Renal cortical epithelial cell (primary cell): ENCODE measurements at places on chromosomes 5 and 9. TPM values are rescaled to one million over a fixed set of nuclear protein-coding genes. Genes with fewer than 3 reads are reported as not detected.
A peak's percentile ranks its signal among the peaks of the same experiment; 100 is the strongest.

DNA sequence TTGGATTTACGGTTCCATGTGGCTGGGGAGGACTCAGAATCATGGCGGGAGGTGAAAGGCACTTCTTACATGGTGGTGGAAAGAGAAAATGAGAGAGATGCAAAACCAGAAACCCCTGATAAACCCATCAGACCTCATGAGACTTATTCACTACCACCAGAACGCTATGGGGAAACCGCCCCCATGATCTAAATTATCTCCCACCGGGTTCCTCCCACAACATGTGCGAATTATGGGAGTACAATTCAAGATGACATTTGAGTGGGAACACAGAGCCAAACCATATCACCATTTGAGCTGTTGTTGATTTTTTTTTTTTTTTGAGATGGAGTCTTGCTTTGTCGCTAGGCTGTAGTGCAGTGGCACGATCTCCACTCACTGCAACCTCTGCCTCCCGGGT lies 16.5 kb downstream of the DAB2IP start:
- no peak for DNase-seq

DNA sequence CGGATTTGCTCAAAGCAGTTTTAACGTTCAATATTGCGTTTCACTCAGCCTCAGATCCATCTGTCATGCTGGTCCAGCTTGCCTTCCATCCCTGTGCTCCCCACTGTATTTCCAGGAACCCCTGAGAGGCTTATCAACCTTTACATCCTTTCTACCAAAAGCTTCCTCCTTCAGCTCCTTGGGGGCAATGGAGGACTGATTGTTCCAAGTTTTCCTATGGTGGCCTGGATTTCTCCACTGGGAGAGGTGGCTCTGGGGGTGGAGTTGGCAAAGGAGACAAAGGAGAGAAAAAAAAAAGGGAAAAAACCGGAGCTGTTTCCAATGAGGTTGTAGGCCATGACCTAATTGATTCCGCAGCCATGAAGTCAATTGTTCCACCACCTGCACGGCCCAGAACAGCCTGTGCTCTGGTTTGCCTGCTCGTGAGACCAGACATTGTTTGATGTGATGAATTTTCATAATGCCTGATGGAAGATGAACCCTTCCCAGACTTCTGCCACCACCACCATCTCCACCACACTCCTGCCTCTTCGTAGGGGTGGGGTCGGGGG lies 54.1 kb downstream of the ABLIM3 start:
- DNase-seq = no peak

- DNase-seq = peak; percentile 74
Measured at GRCh38 chr5:132839426-132840301, 9.2 kb upstream of the SHROOM1 start.

DNA sequence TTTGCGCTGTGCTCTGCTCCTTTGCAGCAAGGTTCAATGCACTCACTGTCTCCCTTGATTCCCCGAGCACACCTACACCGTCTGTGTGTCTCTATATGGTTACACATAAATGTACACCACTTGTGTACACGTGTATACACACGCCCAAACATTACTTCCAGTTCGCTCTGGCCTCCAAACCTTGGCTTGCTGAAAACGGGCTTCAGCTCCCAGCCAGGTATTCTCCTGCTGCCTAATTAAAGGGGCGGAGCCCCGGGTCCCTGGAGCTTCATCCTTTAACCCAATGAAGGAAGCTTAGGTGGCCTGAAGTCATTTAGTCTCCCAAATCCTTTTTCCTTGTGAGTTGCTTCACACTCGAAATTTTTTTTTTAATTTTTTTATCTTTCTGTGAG lies 4.6 kb downstream of the ISL1 start:
- DNase-seq = no peak

DNA sequence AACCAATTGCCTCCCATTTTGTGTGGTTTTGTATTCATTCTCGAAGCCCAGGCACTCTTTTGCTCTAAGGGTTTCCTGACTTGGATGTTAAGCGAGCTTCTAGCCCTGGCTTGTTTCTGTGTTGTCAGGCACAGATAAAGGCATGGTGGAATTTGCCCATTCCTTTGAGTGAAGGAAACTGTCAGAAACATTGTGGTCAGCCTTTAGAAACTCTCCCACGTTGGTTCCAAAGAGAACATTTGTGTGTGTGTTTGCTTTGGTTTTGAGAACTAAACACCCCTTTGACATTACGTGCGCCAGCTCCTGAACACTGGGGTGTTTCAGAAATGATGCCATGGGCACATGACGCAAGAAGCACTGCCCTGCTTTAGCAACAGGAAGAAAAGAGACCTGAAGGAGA lies 320.9 kb downstream of the NTRK2 start:
- DNase-seq = peak; percentile 49

The PDCD1LG2 gene
- total RNA-seq = 1.9 and 6.1 TPM in 2 replicates

DNA sequence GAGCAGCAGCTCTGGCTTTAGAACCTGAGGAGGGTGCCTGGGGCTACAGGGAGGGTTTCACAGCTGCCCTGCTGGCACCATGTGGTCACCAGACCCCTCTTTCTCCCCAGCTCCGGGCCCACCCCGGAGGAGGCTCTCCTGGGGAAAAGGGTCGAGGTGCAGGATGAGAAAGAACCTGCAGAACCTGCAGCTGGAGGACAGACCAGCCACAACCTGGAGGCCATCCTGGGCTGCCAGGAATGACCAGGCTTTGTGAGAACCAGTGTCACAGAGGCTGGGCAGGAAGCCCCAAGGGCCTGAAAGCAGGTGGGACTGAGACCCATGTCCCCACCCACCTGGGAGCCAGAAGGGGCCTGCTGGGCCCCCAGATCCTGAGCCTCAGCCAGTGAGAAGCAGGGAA lies 23.0 kb downstream of the SEMA4D start:
- DNase-seq = no peak

DNA sequence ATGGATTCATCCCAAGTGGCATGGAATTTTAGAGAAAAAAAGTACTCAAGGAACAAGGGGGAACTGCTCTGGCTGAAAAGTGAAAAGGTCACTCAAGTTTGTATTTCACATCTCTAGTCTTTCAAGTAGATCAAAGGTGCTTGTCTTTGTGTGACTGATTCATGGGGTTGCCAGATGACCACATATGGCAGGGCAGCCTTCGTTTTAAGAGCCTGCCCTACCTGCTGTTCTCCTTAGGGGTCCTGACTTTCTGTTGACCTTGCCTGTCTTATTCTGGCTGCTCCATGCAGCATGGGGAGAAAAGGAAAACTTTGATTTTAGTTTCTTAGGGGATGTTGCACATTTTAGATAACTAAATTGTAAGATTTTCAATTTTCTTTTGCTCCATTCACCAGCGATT lies 877.7 kb downstream of the TLE1 start:
- no peak for DNase-seq

DNA sequence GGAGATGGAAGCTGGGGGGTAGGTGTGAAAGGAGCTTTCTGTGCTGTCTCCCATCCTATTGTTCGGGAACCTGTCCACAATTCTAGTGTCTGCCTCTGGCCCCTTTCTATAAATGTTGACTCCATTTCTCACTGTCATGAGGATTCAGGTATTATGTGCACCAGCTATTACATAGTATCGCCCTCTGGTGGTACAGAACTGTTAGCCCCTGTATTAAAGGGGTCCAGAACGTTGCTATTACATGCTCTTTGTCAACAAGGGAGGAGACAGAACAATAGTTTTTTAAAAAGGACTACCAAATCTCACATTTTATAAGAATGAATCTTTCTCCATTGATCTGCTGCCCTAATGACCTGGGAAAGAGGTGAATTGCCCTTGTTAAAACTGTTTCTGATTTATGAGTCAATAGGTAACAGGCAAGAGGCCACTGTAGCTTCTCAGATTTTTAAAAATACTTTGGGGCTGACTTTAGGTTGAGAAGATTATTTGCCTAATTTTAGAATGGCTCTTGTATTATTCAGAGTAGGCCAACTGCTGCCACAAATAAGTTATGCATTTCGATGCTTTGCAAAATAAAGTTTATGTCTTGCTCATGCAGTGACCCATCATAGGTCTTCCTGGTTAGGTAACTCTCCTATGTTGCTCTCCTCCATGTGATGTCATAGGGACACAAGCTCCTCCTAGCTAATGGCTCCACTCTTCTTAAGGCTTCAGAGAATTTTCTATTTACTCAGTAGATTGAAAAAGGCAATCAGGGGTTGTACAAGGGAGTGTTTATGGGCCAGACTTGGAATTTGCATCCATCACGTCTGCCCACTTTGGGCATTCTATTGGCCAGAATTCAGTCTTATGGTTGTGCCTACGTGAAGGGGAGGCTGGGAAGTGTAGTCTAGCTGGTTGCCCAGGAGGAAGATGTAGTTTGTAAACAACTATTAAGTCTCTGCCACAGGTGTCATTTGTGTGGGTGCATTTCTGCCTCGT lies 20.8 kb downstream of the DCANP1 start:
- peak; percentile 59 for DNase-seq

DNA sequence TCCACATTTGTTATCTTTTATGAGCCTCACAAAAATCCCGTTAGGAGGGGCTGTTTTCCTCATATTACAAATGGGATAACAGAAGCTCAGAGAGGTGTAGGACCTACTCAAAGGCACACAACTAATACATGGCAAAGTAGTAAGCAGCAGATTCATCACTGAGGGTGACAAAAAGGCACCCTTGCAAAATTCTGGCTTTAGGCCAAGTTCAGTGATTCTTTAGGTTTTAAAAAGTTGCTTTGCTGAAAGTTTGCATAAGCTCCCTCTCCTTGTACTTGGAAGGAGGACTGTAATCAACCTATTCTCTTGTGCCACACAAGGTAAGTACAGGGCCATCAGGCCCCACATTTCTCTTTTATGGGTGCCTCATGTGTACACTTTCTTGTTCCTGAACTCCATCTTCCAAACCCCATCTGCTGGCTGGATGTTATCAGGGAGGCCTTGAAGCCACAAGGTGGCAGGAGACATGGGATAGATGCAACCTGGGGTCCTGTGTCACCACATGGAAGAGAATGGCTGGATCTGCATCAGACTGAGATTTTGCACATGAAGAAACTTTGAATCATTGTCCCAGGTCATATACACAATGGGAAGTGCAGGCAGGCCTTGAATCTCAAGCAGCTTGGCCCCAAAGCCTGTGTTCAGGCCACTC lies 311.6 kb downstream of the MSX2 start:
- DNase-seq = no peak

The C5orf46 gene
- total RNA-seq = 0.35 TPM in 1 of 2 replicates, not detected in the other

- DNase-seq = no peak
Measured at GRCh38 chr5:64018966-64019365, 56.7 kb upstream of the HTR1A start.

The GMCL2 gene
- total RNA-seq = not detected in 2 replicates

The STXBP1 gene
- 10.8 and 37.5 TPM in 2 replicates for total RNA-seq

GRCh38 chr9:114488398-114489129 lies 16.7 kb downstream of the WHRN start:
- DNase-seq = no peak

The PCDHB2 gene
- total RNA-seq = 1.6 and 10.1 TPM in 2 replicates

DNA sequence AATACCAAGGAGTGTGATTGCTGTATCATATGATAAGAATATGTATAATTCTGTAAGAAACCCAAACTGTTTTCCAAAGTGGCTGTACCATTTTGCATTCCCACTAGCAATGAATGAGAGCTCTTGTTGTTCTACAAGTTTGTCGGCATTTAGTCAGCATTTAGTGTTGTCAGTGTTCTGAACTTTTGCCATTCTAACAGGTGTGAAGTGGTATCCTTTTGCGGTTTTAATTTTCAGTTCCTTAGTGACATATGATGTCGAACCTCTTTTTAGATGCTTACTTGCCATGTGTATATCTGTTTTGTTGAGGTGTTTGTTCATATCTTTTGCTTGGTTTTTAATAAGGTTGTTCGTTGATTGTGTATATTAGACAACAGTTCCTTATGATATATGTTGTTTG lies 296.3 kb upstream of the IZUMO3 start:
- no peak for DNase-seq

DNA sequence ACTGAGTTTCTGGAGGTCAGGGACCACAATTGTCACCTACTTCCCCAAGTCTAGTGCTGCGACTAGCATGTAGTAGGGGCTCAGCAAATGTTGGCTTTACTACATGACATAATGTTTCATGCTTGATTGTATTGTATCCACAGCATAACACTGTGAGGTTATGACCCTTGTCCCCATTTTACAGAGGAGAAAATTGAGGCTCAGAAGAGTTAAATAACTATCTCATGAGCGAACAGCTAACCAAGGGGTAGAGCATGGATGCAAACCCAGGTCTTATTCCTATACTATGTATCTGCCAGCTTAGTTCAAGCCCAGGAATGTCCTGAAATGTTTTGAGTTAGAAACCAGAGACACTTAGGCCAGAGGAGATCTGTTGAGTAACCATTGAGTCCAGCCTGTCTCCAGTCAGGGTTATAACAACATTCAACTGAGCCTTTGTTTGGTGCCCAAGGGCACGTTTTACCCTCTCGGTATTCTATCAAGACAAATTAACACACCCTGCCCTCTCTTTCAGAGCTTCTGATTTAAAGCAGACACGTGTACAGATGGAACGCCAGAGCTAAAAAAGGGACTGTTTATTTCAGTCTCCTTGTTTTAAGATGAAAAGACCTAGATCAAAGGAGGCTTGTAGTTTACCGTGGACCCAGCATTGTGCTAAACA lies 16.5 kb downstream of the ANGPTL2 start:
- DNase-seq = no peak

The LYSMD3 gene
- total RNA-seq = 24.5 and 28.3 TPM in 2 replicates

DNA sequence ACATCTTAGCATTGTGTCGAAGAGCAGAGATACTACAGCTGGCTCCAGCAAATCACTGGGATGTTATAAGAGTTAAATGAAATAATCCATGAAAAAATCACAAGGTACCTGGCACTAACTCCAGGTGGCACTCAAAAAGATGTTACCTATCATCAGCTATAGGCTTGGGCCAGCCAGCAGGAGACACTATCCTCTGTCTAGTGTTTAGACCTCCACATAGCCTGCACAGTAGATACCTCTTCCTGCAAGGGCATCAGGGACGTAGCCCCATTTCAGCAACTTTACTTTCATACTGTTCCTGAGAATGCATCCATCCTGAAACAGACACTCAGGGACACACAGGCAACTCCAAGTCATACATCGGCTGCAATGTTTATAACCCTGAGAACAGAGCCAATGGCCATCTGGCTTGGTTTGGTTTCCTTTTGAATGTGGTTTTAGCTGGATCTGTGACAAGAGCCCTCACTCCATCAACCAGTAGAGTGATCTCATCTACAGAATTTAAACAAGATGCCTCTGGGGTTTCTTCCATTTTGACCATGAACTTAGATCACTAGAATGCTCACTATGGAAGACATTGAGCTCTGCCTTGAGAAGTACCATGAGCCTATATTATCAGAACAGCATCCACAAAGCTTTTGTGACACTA lies 69.9 kb downstream of the TLE1 start:
- no peak for DNase-seq

GRCh38 chr5:36392818-36393217 lies 91.1 kb upstream of the RANBP3L start:
- DNase-seq = peak; percentile 67

GRCh38 chr5:80093796-80094195 lies 58.6 kb downstream of the THBS4 start:
- DNase-seq = peak; percentile 87

The CTXN3 gene
- not detected in 2 replicates for total RNA-seq
